G401 (cell line): ENCODE measurements at places on chromosomes 11 and 22. TPM values are rescaled to one million over a fixed set of nuclear protein-coding genes. Genes with fewer than 3 reads are reported as not detected.

ANGPTL5 gene
- not detected in 2 replicates for total RNA-seq

SYNGR1 gene
- total RNA-seq, result 48.0 and 67.0 TPM in 2 replicates

C11orf16 gene
- not detected in 2 replicates for total RNA-seq

CHST1 gene
- total RNA-seq, result not detected in 2 replicates

MMP8 gene
- 0.03 TPM in 1 of 2 replicates, not detected in the other for total RNA-seq

ARHGEF12 gene
- 27.5 TPM in 2 replicates for total RNA-seq

KRTAP5-7 gene
- not detected in 2 replicates for total RNA-seq

TRIM48 gene
- total RNA-seq, result 0.43 and 1.9 TPM in 2 replicates

DNA sequence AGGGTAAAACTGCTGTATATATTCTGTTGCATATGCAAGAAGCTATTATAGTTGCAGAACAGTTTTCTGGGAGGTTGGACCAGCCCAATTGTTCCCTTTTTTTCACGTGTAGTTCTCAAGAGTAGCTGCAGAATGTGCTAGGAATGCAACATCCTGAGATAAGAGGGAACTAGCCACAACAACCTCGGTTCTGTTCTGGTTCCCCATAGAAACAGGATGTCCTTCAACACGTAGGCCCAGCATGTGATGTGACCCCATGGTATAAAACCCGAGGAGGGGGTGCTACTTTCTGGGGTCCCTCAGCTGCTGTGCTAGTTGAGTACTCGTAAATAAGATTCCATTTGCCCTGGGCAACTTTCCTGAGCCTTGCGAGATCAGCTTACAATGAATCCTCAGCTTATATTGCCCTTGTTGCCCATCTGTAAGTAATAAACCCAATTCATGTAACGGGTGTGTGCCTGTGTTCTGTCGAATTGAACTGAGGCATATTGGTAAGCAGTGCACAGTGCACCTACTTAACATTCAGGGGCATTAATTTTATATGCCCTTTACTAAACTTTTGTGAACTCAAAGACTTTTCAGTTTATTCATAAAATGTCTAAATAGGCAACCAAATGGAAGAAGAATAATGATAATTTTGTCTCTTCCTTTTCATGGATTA lies 23.0 kb upstream of the TRAF6 start:
- no peak for DNase-seq

DNA sequence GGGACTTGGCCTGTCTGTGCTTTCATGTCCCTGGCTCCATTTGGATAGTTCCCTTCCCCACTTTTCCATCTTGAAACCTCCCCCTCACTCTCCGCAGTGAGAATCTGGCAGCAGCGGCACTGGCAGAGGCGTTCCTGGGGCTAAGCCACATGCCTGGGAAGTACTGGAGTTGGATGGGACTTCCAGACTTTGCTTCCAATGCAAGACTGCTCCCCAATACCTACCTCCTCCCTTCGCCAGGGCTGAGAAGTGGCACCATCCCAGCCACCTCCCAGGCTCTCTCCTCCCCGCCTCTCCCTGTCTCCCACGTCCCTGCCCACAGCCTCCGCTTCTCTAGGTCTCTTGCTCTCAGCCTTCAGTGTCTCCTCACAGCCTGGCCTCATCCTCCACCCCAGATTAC lies 16.6 kb downstream of the TST start:
- no peak for DNase-seq

- no peak for DNase-seq
Measured at GRCh38 chr11:62208785-62209144, 292 bp downstream of the SCGB2A1 start.

- DNase-seq, result peak; percentile 58
Measured at GRCh38 chr22:50171319-50171964, 911 bp downstream of the PANX2 start.

GRCh38 chr11:110490886-110491285 lies 61.1 kb downstream of the FDX1 start:
- no peak for DNase-seq

DNA sequence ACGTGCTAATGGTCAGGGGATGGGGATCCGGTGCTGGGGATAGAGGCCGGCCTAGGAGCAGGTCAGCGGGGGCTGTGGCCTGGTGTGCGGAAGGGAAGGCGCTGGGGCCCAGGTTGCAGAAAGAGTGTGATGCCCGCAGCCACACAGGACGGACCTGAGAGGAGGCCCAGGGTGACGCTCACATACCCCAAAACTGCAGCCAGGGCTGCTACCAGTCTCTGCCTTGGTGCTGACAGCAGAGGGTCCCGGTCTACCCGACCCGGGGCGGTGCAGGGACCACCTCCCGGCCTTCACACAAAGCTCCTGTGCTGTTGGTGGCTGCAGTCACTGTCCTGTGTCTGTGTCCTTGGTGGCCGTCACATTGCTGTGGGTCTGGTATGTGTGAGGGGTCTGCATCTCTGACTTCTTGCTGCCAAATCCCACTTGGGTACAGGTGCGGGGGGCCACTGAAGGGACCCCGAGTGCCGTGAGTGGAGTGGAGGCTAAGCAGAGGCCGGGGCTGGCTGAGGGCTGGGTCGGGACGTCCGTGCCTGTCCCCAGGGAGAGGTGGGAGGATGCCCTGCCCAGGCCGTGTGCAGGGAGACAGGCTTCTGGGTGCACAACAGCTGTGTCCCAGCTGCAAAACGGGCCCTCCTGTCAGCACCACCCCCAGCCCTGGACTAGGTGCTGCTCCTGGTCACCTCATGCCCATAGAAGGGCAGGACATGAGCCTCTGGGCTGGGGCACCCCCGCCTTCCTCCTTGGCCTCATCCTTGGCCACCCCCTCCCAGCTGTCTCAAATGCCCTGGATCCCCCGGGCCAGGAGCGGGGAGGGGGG lies 1.5 kb downstream of the LSP1 start:
- no peak for DNase-seq

DNA sequence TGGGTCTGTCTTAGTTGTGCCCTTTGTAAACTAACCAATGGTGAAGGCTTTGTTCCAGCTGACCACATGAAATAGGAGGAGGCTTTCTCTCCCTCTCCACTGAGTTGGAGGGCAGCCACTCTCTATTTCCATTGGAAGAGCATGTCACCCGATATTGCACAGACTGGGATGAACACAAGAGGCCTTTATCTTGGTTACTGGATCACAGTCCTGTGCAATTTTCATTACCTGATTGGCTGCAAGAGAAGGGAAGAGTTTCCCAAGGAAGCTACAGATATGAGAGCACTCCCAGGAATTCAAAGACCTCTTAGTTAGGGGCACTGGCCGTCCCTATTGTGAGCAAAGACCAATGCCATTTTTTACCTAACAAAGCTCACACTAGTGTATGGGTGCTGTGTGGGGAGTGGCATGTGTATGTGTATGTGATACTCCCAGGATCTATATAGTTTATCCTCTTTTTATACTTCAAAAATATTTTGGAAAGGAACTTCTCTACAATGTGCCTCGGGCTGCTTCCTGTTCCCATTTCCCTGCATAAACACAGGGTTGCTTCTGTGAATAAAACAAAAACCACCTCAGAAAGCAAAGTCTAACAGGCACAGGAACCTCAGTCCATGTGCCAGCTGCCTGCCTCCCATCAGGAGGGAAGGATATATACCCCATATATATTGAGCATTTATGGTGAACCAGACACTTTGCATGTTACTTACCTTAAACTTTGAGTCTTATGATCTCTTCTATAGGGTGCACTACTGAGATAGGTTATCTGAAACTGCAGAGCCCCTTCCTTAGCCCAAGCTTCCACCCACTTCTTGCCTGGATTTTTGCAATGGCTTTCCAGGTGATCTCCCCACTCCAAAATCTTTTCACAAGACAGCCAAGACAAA lies 126.5 kb downstream of the RASSF10 start:
- peak; percentile 22 for DNase-seq

- DNase-seq, result peak; percentile 63
Measured at GRCh38 chr11:63999349-64000025, 13.2 kb downstream of the OTUB1 start.

DNA sequence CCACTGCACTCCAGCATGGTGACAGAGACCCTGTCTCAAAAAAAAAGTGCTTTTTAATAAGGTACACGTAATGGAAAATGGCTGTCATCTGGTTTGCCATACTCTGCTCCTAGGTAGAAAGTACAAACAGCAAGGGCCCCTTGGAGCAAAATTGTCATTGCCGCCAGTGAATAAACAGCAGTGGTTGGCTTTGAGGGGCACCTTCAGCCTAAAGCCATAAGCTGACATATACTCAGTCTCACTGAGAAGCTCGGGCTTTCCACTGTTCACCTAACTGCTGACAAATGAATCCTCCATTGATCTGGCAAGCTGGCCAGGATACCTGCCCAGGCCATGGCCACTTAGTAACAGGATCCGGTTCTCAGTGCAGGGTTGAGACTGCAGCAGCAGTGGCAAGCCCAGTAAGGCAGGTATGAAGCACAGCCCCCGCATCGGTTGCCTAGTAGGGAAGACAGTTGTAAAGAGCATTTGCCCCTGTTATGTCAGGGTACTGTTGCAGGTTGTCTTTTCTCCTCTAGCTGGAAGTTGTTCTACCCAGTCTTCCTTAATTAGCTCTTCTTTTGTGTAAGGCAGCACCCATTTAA lies 38.8 kb downstream of the MARK2 start:
- DNase-seq, result no peak

GRCh38 chr11:34243600-34244464 lies 114.0 kb downstream of the ABTB2 start:
- no peak for DNase-seq

- DNase-seq, result no peak
Measured at GRCh38 chr11:26801601-26802000, 79.7 kb upstream of the SLC5A12 start.

DNA sequence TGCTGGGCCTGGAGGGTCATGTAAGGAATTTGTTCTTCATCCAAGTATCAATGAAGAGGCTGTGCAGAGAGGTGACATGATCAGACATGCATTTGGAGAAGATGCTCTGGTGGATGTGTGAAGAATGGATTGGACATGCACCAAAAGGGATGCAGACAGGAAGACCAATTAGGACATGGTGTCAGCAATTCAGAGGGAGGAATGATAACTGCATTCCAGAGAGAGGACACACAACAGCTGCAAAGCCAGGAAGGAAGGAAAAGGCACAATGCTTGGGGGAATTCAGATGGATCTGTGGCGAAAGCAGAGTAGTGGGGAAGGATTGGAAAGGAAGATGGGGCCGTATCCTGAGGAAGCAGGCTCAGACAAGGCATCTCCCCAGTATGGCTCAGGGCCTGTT lies 5.2 kb upstream of the ARRB1 start:
- DNase-seq, result no peak

GRCh38 chr11:29629286-29629685 lies 387.5 kb downstream of the KCNA4 start:
- no peak for DNase-seq

GRCh38 chr11:117839936-117840813 lies 15.6 kb upstream of the FXYD2 start:
- DNase-seq, result no peak

DNA sequence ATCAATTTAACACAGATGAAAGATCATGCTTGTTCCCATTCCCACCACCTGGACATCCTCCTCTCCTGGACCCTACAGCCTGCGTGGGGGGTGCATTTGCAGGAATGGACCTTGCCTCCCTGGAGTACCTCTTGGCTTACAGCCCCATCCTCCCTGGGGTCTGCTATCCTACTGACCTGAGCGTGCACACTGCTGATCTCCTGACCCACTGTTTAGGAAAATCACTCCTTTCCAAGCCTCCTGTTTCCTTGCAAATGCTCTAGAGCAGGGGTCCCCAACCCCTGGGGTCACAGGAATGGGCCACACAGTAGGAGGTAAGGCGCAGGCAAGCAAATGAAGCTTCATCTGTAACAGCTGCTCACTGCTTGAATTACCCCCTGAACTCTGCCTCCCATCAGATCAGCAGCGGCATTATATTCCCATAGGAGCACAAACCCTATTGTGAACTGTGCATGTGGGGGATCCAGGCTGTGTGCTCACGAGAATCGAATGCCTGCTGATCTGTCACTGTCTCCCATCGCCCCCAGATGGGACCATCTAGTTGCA lies 88.2 kb upstream of the SEPTIN5 start:
- no peak for DNase-seq

DNA sequence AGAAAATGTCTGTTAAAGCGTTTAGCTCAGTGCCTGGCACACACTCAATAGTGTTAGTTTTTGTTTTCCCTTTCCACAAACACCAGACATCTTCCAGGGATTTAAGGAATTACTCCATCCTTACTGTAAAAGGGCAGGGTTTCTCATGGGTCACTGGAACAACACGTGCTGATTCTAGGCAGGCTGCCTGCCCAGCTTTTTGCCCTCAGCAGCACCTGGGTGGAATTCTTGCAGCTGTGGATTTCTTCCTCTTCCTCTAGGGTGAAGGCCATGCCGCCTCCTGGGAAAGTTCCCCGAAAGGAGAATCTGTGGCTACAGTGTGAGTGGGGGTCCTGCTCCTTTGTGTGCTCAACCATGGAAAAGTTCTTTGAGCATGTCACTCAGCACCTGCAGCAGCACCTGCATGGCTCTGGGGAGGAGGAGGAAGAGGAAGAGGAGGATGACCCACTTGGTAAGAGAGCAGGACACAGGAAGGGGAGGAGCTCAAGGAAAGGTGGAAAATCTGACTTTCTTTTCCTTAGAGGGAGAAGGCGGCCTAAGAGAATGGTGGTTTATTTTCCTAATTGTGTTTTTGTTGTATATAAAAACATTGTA lies 5.4 kb downstream of the HINFP start:
- no peak for DNase-seq

GRCh38 chr11:130485983-130486382 lies 37.5 kb downstream of the ADAMTS15 start:
- no peak for DNase-seq
